ENCODE measurements at places on chromosomes 2 and 18.

DNA sequence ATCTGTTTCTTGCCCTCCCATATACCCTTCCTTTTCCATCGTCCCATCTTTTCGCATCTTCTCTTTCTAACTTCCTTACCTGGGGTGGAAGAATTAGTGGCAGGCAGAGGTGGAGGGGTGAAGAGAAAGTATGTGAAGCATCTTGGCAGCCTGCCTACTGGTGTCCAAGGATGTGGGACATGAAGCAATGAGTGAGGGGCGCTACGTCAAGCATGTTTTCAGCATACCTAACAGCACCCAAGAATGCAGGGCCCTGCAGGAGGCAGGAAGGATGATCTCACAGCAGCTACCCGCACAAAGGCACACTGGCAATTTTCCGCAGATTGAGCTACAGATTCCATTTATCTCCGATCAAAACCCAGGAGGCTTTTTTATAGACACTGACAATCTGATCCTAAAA lies 42.2 kb downstream of the METTL4 start:
- DNase-seq: no peak

DNA sequence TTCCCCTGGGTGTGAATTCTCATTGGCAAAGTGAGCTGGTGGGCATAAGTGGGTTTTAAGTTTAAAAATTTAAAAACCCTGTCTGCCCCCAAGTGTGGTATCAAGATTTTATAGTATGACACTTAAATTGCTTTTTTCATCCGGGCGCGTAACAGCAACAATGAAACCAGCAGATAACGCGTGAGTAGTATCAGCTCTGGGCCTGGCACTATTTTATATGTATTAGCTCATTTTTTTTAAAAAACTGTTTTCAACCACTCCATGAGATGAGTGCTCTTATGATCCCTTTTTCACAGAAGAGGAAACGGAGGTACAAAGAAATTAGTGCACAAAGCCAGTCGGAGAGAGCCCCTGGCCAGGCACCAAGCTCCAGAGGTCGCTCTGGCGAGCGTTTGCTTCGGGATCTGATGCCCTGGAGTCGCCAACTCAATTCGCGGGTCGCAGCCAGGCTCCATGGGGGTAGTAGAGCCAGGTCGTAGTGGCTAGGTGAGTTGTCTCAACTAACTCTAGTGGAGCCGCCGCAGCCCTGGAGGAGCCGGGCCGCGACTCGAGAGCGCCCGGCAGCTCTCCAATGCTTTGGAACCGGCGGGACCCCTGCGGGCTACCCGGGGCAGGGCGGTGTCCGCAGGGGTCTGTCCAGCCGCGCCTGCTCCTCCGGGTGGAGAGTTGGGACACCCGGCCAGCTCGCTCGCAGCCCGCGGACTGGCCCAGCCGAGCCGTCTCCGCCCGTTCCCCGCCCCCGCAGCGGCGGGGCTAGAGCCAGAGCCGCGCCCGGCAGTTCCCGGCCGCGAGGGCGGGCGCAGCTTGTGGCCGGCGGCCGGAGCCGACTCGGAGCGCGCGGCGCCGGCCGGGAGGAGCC lies at the start of gene IL1R1:
Gene IL1R1 (plus strand): TSS at position 777 of the 859 bp plus-strand sequence. CDS start 14,979 bp downstream, outside the sequence.
- DNase-seq: peak; percentile 47

GRCh38 chr2:12697617-12698016 lies 19.1 kb upstream of the TRIB2 start:
- DNase-seq: no peak

DNA sequence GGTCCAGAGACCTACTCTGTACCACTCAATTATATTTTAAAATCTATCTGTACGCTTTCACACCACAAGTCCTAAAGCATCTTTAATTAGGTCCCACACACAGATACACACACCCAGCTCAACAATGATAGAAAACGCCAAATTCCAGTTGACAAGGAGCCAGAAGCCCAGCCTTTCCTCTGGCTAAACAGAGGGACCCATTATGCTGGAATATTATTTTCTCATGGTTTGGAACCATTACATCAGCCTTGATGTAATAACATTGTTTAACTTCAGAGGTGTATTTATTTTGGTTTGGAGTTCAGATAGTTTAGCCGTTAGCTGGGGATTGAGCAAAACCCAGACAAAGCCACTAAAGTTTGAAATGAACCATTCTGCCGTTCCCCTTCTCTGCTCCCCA lies 14.0 kb upstream of the INHBB start:
- DNase-seq: no peak
